Esophagus squamous epithelium (tissue), 5 donors: ENCODE measurements at places on chromosomes 4 and X.

- no peak for DNase-seq
Observed at GRCh38 chr4:166318810-166319525, 445.9 kb downstream of the TLL1 start.

DNA sequence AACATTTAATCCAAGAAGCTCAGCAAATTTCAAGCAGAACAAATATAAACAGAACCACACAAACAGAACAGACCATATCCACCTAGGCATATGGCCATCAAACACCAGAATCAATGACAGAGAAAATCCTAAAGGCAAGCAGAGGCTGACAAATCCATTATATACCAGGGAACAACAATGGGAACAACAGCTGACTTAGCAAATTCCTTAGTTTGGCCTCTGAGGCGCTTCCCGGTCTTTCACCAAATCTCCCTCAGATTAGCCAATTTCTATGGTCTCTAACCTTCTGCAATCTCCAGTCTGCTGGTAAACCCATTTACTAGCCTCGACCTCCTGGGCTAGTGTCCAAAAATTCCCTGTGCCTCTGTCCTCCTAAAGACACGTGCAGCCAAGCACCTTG lies 59.2 kb downstream of the GPR143 start:
- DNase-seq = no peak

GRCh38 chrX:109830157-109830703 lies 97.2 kb upstream of the ACSL4 start:
- no peak for DNase-seq

DNA sequence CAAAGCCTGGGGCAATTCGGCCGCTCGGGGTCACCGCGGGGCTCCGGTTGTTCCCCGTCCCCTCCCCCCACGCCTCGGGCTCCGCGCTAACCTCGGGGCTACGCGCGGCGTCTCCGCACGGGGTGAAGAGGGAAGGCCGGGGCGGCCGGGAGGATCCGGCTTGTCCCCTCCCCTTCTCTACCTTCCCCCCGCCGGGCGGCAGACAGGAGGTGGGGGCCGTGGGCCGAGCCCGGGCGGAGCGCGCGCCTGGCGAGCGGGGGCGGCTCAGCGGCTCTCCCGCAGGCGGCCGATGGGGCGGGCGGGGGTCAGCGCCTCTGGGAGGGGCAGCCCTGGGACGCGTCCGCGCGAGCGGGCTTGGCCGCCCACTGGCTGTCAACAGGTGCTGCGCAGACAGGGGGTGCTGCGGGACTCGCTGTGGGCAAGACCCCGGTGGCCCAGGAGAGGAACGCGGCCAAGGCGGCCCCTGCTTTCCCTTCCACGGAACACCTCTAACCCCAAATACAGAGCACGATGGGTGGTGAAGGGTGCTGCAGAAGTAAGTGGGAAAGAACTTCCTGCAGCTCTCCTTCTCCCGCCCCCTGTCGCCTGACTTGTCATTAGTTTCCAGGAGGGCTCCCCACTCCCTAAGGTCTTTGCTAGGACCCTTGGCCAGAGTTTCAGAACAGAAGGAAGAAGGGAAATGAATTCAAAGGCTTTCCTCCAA lies at the start of gene PDGFC:
TSS of gene PDGFC (minus strand) at position 124 of the 703 bp plus-strand sequence. CDS start 896 bp downstream, outside the sequence.
- DNase-seq = no peak
